ENCODE measurements at places on chromosomes 5 and 9.

- no peaks in the 10 kb centered on the region for H3K36me3 ChIP-seq
- DNase-seq = no peak
- no peak overlapping the region for H3K4me3 ChIP-seq
- no peak overlapping the region for H3K27ac ChIP-seq
Measured at GRCh38 chr9:38309324-38310195, 82.9 kb upstream of the ALDH1B1 start.

GRCh38 chr5:138303372-138303771, 28.2 kb downstream of the CDC25C start:
- no peaks in the 10 kb centered on the region for H3K4me1 ChIP-seq
- no peak for DNase-seq
- no peaks in the 10 kb centered on the region for H3K27me3 ChIP-seq

GRCh38 chr5:122494109-122494508, 182.1 kb downstream of the SNCAIP start:
- no peaks in the 10 kb centered on the region for H3K4me1 ChIP-seq
- no peak overlapping the region for H3K4me3 ChIP-seq
- H3K27ac ChIP-seq = no peak overlapping the region
- no peak for DNase-seq

GRCh38 chr9:79572032-79572607, 355 bp downstream of the TLE4 start:
- DNase-seq = no peak
- H3K4me1 ChIP-seq = no peaks in the 10 kb centered on the region
- peak overlapping the region; percentile 59 for H3K4me3 ChIP-seq
- peaks cover 4% of the 10 kb centered on the region for H3K27me3 ChIP-seq
- peak overlapping the region; percentile 23 for H3K27ac ChIP-seq

- H3K36me3 ChIP-seq = no peaks in the 10 kb centered on the region
- DNase-seq = no peak
- no peak overlapping the region for H3K4me3 ChIP-seq
- H3K27ac ChIP-seq = no peak overlapping the region
Measured at GRCh38 chr9:37818849-37819248, 18.3 kb downstream of the DCAF10 start.

DNA sequence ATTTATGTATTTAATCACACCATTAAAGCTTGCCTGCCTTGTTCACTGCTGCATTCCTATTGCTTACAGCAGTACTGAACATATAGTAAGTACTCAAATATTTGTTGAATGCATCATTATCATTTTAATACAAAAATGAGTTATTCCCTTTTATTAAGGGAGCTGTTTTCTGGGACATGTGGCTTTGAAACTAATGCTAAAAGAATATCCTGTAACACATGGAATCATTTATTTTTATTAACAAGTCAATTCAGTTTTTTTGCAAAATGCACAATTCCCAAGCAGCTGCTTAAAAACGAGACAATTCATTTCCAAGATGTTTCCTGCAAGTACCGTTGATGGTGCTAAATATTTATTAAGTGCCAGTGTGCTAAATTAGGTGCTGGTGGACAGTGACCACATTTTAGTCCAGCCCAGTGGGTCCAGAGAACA, 148.3 kb upstream of the NR3C1 start:
- H3K4me1 ChIP-seq = no peaks in the 10 kb centered on the region
- no peak overlapping the region for H3K4me3 ChIP-seq
- no peaks in the 10 kb centered on the region for H3K27me3 ChIP-seq
- no peaks in the 10 kb centered on the region for H3K36me3 ChIP-seq
- DNase-seq = no peak

DNA sequence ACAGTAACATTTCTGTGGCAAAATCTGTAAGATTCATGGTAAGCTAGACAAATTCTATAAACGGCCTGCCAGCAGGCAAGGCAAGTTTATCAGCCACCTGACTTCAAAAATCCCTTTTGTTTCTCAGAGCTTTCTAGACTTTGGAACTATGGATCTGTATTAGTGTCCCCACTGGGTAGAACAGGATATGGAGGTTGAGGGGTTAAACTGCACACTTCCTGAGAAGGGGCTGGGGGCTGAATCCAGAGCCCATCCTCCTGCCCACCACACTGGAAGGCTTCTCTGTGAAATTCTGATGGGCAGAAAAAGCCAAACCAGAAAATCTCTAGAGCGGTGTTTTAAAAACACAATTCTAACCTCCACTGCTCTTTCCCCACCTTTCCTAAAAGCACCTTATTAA, 128.7 kb downstream of the ENTREP1 start:
- peaks cover 2% of the 10 kb centered on the region for H3K27me3 ChIP-seq
- no peak overlapping the region for H3K4me3 ChIP-seq
- no peak for DNase-seq
- no peak overlapping the region for H3K27ac ChIP-seq
- H3K36me3 ChIP-seq = no peaks in the 10 kb centered on the region

- no peak for DNase-seq
- no peaks in the 10 kb centered on the region for H3K27me3 ChIP-seq
- H3K4me1 ChIP-seq = no peaks in the 10 kb centered on the region
- no peaks in the 10 kb centered on the region for H3K36me3 ChIP-seq
- no peak overlapping the region for H3K27ac ChIP-seq
Measured at GRCh38 chr9:34477541-34477940, 18.9 kb downstream of the DNAI1 start.

DNA sequence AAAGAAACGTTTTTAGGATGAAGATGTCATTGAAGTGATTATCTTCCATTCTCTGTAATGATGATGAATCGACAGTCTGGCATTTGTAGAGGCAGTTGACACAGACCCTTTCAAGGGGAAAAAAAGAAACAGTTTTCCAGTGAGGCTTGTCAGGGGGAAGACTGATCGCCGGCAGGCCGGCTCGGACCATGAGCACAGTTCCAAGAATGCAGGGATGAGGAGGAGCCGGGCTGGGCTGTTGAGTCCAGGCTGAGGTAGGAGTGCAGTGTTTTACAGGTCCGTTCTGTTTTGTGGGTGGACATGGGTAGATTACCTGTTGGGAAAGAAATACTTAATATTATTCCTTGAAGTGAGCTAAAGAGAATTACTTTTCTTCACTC, 194.6 kb downstream of the AOPEP start:
- no peak for DNase-seq
- H3K27me3 ChIP-seq = no peaks in the 10 kb centered on the region
- peaks cover 61% of the 10 kb centered on the region for H3K4me1 ChIP-seq
- H3K27ac ChIP-seq = peak overlapping the region; percentile 98
- no peak overlapping the region for H3K4me3 ChIP-seq
- no peaks in the 10 kb centered on the region for H3K36me3 ChIP-seq

DNA sequence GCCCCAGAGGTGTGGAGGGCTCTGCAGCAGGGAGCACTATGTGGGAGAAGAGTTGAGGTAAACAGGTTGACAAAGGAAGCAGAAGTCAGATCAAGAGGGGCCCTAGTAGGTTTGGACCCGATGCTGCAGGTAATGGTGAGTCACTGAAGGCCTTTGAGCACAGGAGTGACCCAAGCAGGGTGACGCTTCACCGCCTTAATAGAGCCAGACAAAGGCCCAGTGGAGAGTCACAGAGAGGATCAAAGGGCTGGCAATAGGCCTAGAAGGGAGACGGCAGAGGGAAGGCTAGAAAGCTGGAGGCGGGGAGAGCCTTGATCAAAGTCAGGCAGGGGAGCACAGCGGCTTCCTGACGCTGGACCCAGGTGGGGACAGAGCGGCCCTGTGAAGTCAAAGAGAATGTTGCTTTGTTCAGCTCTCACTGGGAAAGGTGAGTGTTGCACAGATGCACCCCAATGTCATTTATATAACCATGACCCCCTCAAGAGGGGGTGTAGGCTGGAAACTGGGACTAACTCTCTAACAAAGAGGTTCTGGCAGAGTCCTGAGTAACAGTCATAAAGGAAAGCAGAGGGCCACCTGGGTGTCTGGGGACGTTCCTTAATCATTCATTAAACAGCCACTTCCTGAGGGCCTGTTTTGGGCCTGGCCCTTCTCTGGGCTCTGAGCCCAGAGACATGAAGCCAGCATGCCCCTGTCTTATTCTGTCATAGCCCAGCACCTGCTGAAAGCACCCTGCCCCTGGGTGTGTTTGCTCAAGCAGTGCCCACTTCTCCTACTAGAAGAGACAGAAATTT, 9.8 kb upstream of the CPLX2 start:
- DNase-seq = no peak
- H3K27me3 ChIP-seq = peaks cover 12% of the 10 kb centered on the region
- no peak overlapping the region for H3K27ac ChIP-seq
- no peak overlapping the region for H3K4me3 ChIP-seq

DNA sequence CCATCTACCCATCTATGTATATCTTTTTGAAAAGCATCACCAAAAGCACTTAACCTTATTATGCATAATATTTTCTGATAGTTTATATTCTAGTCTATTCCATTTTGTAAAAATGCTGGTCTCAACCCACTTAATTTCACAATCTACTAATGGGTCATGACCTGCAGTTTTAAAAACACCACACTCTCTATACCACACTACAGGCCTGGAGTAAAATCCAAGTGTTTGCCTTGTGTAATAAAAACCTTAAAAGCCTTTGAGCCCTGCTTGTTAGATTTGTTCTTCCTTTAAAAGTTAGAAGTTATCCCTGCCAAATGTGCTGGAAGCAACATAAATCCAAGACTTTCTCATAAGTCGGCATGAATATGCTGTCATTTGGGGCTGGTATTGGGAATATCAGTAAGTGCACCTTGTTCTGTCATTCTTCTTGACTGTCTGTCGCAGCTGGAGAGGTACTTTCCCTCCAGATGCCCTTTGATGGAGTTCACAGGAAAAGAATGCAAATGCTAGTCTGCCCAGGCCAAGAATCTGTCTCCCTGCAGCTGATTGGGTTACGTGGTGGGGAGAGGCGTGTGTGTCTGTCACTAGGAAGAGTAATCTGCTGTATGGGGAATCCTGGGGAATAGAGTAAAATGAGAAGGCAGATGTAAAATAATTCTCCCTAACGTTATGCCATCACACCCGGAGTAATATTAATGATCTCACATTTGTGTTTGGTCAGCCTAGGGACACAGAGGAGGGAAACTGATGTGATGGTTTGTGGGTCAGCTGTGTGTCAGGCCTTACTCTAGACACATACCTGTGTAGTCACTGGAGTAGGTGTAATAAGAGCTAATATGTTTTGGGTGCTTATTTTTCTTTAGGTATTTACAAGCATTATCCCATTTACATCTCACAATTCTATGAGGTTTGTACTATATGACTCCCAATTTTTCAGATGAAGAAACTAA, 79.4 kb downstream of the ZNF366 start:
- H3K27ac ChIP-seq = no peak overlapping the region
- no peaks in the 10 kb centered on the region for H3K36me3 ChIP-seq
- H3K4me3 ChIP-seq = no peak overlapping the region
- H3K4me1 ChIP-seq = no peaks in the 10 kb centered on the region
- no peak for DNase-seq
- H3K27me3 ChIP-seq = peaks cover 12% of the 10 kb centered on the region

DNA sequence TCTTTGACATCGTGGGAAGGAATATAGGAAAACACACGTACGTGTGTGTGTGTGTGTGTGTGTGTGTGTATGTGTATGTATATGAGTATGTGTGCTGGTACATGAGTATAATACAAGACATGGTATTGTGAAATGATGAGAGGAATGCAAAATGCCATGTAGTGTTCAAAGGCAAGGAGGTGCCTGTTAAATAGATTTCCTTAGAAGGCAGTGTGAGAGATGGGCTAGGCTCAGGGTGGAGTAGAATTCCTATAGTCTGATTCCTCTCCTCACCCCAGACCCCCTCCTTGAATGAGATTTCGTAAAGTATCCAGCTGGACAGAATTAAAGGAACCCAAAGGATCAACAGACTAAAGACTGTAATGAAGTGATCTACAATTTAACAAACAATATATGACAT, 11.1 kb downstream of the GPR21 start:
- no peak overlapping the region for H3K4me3 ChIP-seq
- H3K27me3 ChIP-seq = no peaks in the 10 kb centered on the region
- DNase-seq = no peak
- H3K36me3 ChIP-seq = peaks cover 2% of the 10 kb centered on the region

- H3K27ac ChIP-seq = no peak overlapping the region
- no peak for DNase-seq
- H3K4me1 ChIP-seq = no peaks in the 10 kb centered on the region
Measured at GRCh38 chr5:91145333-91145620, 237.8 kb downstream of the ARRDC3 start.

DNA sequence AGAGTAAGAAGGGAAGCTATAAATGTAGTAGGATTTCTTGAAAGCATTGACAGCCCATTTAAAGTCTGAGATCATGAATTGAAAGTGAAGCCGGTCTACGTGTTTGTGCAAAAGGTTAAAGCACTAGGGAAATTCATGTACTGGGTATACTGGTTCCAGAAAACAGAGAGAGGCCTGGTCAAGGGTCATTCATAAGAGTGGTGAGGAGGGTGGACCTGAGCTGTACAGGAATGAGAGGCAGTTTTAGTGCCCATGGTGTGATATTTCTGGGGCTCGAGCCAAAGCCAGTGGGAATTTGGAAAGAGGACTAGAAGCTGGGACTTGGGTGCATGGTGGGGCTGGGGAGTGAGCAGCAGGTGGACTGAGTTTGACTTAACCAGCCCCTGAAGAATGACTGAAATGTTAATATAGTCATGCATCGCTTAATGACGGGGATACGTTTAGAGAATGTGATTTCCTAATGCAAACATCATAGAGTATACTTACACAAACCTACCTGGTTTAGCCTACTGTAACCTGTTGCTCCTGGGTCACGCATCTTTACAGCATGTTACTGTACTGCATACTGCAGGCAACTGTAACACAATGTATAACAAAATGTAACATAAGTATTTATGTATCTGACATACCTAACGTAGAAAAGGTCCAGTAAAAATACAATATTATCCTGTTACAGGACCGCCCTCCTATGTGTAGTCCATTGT, 173.0 kb downstream of the MAST4 start:
- H3K4me3 ChIP-seq = no peak overlapping the region
- no peak for DNase-seq
- H3K27ac ChIP-seq = no peak overlapping the region
- H3K36me3 ChIP-seq = no peaks in the 10 kb centered on the region
- no peaks in the 10 kb centered on the region for H3K27me3 ChIP-seq

- H3K36me3 ChIP-seq = no peaks in the 10 kb centered on the region
- no peak overlapping the region for H3K27ac ChIP-seq
- no peak for DNase-seq
- H3K4me3 ChIP-seq = no peak overlapping the region
- no peaks in the 10 kb centered on the region for H3K27me3 ChIP-seq
- H3K4me1 ChIP-seq = no peaks in the 10 kb centered on the region
Measured at GRCh38 chr9:117096138-117096537, 318.7 kb downstream of the ASTN2 start.

DNA sequence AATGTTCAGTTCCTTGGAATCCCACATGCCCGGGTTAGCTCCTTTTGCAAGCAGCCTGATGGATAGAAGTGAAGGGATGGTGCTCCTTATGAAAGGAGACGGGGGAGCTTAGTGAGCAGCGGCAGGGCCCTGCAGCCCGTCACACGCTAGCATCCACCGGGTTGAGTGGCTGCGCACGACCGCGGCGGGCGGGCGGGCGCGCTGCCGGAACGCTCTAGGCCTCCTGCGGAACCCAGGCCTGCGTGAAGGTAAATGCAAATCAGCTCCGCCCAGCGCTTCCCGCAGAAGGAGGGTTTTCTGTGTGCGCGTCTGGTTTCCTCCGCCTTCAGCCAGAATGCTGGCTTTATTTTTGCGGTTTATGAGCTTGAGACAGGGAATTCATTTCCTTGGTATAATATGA, 19.8 kb downstream of the IL12B start:
- H3K4me1 ChIP-seq = no peaks in the 10 kb centered on the region
- H3K36me3 ChIP-seq = no peaks in the 10 kb centered on the region
- DNase-seq = no peak

- no peak overlapping the region for H3K27ac ChIP-seq
- H3K4me3 ChIP-seq = no peak overlapping the region
- no peak for DNase-seq
- no peaks in the 10 kb centered on the region for H3K36me3 ChIP-seq
Measured at GRCh38 chr9:123318202-123318601, 37.8 kb upstream of the CRB2 start.
